Heart left ventricle (tissue), 16 donors: ENCODE measurements at places on chromosomes 1 and 21. TPM values are rescaled to one million over a fixed set of nuclear protein-coding genes. Genes with fewer than 3 reads are reported as not detected.

DNA sequence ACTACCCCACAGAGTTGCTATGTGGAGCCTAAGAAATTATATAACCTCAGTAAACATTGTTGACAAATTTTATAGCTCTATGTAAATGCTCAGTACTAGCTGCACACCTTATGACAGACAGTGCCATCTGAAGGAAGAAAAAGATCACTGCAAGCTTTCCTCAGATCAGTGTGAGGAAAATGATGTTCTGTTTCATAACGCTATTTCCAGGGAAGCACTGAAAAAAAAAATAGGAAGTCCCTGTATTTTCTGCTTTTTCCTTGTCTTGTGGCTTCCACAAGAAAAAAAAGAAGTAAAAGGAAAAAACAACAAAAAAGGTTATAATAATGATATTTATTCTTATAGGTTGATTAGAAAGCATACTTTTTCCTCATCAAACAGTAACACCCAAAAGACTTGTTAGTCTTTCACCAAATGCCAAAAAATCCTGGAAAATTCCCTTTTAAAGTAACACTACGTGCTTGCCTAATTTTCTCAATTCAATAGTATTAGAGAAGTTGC, 23.2 kb downstream of the LYST start:
- no peak for DNase-seq

The RAB13 gene
- polyA plus RNA-seq, result 79.5 TPM

DNA sequence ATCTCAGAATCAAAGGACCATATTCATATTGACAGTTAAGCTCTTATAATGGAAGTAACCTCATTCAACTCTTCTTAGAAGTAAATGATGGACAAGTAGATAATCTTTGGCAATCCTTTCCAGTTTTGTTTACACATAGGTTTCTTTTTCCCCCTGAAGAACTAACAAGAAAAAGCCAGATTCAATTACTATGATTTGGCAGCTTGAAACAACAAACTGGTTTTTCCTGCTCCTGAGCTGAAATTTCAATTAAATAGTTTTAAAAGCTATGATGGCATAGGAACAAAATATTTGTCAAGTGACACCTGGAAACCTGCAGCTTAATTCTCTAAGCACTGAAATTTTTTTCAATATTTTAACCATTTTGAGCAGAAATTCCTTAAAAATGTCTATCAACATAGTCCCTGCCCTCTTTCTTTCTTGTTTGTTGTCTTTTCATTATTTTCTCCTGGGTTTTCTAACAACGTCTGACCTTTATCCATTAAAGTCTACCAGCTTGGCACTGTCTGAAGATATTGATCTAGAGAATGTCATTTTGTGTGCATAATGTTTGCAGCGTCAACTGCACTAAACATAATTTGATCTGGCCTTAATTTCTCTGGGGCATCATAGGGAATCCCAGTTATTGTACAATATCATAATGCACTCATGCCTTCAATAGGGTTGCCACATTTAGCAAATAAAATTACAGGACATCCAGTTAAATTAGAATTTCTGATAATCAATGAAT, 4.0 kb upstream of the SLC35A3 start:
- no peak for DNase-seq

DNA sequence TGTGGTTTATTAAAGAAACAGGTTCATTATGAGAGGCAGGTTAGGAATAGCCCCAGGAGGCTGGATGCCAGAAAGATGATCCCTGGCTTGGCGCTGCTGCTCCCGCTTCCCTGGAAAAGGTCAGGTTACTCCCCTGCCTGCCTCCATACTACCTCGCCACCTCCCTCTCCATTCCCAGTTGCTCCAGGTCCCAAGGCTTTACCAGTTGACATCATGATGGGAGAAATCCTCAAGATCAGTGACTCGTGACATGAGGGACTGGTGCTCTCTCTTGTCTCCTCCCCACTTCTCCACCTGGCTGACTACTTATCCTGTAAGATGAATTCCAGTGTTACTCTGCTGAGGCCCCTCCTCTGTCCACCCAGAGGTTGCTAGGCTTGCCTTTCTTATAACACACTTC, 19.7 kb downstream of the VASH2 start:
- no peak for DNase-seq

DNA sequence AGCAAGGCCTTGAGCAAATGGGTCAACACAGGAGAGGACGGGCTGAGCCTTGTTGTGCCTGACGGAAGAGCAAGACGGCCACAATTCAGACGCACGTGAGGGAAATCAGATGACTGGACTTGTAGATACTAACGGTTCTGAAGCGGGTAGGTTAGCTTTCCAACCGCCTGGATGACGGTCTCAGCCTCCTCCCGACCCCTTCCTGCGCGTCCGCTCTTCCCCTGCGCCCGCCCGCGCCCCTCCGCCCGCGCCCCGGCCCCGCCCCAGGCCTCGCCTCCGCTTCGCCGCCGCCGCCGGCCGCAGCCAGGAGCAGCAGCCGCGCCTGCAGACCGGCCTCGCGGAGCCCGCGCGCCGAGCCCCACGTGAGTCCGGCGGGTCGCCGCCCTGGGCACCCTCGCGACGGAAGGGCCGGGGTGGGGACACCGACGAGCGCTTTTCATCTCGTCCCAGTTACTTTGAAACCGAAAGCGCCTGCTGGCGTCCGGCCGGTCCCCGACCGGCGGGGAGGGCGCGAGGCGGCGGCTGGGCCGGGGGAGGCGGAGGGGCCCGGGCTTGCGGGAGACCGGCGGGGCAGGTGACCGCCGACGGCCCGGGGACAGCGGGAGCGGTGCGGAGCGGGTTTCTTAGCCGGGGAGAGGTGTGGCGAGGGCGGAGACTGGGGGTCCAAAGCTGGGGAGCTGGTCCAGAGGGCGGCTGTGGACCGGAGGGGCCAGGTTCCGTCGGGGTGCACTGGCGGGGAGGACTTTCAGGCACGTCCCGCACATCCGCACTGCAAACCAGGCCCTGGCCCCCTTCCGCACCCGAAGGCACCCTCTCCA, at the start of gene TRAF5:
Gene TRAF5 (plus strand): TSS at position 306 of the 818 bp plus-strand sequence. CDS start 26,407 bp downstream, outside the sequence.
- DNase-seq, result peak; percentile 82

GRCh38 chr1:7402548-7402850, 368.6 kb upstream of the VAMP3 start:
- DNase-seq, result no peak
